ENCODE measurements at places on chromosomes 11 and 22.
A peak's percentile ranks its signal among the peaks of the same experiment; 100 is the strongest.

DNA sequence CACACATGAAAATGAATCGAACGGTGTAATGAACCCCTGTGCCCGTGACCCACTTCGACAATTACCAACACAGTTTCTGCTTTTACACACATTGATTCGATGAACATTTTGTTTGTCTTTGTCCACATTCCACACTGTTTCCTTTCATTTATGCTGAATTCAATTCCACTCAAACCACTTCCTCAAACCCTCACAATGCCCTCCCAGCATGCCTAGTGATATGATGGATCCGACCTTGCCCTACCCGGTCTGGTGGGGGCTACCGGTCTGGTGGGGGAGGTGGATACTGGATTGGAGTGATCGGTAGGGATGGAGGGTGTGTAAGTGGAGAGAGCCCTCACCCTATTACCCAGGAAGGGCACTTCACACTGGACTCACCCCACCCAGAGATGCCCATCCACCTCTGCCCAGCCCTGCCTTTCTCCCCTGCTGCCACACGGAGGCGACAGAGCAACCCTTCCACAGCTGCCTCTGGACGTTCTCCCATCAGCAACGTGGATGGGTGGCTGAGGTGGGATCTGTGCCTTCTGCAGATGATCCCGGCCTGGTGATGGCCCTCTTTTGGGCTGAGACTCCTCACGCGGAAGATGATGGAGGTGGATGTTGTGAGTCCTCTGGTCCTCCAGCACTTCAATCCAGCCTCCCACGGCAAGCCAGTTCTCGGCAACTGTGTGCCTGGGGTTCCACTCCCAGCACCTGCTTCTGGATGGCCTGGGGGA is 33.0 kb upstream of the P2RY2 start:
- DNase-seq: peak; percentile 57

- DNase-seq: no peak
These were observed 8.6 kb upstream of the GTSE1 start for GRCh38 chr22:46287873-46288751.

- DNase-seq: no peak
These were observed 1278.4 kb upstream of the TENM4 start for GRCh38 chr11:80719292-80719646.

DNA sequence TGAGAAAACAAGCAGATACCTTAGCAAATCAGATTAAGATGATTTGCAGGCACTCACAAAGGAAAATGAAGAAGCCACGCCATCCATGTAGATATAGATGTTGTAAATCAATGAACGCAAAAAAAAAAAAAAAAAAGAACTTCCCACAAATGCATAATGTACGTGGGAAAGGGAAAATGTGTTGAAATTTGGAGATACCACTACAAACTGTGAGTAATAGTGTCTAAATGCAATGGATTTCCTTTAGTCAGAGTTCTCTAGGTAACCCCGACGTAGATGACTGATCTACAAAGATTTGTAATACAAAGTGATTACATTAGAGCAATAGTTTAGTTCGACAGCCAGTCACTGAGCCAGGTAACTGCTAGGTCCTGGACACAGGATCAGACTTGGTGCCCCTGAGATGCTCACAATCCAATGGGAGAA is 783 bp upstream of the ANKRD54 start:
- peak; percentile 6 for DNase-seq

DNA sequence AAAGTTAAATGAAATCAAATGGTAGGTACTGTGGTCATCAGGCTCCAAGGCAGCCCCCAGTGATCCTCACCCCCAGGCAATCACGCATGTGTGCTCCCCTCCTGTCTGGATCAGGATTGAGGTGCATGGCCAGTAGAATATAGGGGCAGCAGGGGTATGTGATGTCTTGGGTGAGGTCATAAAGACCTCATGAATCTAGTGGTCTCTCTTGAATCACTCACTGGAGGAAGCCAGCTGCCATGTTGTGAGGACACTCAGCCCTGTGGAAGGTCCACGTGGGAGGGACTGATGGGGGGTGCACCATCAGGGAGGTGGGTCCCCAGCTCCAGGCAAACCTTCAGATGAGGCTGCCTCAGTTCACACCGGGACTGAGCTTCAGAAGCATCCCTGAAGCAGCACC is 6.8 kb upstream of the IL17REL start:
- DNase-seq: no peak

DNA sequence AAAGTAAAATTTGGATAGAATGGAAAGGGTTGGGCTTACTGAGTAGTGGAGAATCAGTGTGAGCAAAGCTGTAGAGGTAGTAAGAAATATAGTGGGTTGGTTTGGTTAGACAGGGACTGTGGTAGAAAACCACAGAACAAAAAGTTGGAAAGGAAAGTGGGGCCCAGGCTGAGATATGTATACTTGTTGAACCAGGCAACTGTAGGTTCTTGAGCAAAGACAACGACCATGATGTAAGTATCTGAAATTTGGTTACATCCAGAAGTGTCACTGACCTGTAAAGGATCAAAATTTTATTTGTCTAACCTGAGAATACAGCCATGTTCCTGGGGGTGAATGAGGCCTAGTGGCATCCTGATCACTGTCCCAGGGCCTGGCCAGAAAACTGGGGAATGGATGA is 114.1 kb downstream of the STIM1 start:
- no peak for DNase-seq

DNA sequence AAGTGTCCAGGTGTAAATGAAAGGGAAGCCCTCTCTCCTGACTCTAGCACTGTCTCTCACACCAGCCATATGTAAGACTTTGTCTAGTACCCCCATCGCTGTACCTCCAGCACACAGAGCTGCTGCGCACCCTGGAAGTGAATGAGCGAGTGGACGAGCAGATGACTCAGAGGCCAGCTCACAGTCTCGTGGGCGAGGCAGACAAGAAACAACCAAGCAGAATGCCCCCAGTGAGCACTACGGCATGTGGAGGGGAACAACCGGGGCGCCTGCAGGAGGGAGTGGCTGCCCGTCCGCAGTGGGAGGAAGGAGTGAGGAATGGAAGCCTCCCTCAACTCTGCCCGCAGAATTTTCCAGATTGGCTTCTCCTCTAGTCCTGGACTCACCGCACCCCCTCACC is 46.4 kb downstream of the MCM5 start:
- peak; percentile 77 for DNase-seq

DNA sequence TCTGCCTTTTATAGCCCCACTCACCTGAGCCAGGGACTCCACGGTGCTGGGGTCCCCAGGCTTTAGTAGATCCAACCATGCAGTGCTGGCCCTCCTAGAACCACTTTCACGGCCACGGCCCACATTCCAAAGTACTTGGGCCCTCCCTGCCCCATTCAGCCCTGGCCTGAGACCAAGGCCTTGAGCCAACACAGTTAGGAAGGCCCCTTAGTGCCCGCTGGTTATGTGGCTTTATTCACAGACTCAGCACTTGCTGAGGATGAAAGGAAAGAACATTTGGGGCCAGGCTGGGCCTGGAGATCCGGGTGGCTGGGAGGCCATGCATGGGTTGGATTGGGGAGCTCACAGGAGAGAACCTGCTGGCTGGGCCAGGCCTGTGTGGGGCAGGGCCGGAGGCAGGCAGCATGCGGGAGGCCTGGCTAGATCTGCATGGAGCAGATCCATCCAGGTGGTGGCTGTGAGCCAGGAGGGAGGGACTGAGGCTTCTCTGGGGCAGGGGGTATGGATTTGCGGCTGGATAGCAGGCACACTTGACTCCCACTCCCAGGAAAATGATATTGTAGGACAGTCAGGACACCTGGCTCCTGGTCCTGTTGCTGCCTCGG is 12.6 kb downstream of the CHRM1 start:
- DNase-seq: no peak

DNA sequence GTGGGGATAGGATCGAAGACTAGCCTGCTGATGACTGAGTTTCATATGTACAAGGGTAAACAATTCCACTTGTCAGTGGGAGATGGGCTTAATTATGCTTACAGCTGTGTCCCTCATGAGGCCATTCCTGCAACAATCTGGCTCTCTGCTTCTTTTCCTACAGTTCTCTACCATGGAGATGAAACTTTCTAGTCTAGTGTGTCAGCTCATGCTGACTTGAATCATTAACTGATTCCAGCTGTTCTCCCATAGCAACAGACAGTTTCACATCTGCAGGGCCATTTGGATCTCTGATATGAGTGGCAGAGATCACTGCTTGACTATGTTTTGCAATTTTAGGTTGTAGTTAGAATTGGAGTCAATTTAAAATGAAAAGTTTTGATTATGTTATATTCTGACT is 1251.7 kb upstream of the RAG2 start:
- DNase-seq: no peak

DNA sequence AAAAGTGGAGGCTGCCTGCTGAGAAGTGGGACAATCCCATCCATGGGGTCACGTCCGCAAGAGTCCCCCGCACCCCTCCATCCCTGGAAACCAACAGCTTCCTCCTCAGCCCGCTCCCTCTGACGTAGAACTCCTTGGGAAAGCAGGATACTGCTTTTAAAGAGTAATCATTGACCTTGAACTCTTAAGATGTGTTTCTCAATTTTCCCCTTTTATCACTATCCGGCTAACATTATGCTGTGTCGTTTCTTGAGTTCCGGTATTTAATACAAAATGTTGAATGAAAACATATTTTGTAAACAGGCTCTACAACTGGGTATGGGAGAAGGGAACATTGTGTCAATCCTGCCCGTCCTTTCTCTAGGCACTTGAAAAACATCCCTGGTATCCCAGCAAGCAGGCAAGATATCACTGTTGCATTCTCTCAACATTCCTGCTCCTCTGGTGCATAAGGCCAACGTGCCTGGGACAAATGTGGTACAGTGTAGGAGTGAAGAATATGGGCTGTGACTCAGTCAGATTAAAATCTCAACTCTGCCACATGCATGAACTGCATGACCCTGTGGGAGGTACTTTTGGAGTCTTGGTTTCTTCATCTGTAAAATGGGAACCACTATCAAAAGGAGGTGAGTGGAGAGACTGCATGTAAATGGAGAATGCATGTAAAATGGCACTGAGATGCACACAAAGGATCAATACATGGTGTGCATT is 52.8 kb downstream of the WT1 start:
- peak; percentile 80 for DNase-seq

DNA sequence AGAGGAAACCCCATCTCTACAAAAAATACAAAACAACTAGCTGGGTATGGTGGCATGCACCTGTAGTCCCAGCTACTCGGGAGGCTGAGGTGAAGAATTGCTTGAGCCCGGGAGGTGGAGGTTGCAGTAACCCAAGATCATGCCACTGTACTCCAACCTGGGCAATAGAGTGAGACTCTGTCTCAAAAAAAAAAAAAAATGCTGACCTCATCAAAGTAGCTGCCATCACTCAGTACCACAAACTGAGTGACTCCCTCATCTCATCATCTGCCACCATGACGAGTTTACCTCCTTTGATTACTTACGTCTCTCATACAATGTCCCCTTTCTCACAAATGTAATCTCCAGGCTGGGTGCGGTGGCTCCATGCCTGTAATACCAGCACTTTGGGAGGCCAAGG is 117.2 kb upstream of the CLPB start:
- no peak for DNase-seq

GRCh38 chr11:17012179-17012578 is 2.0 kb downstream of the PLEKHA7 start:
- no peak for DNase-seq

- DNase-seq: no peak
These were observed 8.0 kb downstream of the USP35 start for GRCh38 chr11:78196661-78197091.

GRCh38 chr11:105732611-105733010 is 122.7 kb downstream of the GRIA4 start:
- DNase-seq: no peak

GRCh38 chr11:65891219-65892136 is 1.0 kb downstream of the CCDC85B start:
- DNase-seq: peak; percentile 45

DNA sequence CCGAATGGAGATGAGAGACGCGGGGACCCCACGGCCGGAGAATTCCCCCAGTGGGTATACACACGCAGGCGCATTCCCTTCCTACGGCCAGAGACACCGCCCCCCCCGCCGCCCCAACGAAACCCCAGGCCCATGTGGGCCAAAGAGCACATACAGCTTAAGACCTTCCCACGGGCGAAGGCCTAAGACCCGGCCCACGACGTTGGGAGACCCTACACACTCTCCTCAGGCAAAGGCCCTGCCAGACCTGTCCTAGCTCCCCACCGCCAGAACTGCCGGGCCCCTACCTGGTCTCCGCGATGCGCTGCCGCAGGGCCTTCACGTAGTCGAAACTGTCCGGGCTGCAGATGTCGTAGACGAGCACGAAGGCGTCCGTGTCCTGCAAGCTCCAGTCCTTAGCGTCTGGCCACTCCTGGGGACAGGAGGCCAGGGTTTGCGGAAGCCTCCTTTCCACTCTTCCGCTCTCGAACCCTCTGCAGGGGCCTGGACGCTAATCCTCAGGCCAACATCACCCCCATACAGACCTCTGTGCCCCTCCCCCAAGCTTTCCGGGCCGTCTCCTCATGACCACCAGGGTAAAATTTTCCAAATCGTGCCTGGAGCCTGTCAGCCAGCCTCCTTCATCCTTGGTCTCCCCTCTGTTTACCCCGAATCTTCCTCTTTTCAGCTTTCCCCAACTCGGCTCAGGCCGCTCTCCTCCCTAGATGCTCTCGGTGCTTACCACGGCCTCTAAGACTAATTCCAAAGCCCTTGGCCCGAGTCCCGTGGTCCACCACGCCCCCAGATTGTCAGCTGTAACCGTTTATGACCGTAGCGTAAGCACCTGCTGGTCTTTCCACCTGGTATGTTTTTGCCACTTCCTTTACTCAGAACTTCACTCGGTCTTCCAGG is 1.7 kb downstream of the RASL10A start:
- no peak for DNase-seq

- no peak for DNase-seq
These were observed 716.7 kb downstream of the NTM start for GRCh38 chr11:132087148-132087547.

DNA sequence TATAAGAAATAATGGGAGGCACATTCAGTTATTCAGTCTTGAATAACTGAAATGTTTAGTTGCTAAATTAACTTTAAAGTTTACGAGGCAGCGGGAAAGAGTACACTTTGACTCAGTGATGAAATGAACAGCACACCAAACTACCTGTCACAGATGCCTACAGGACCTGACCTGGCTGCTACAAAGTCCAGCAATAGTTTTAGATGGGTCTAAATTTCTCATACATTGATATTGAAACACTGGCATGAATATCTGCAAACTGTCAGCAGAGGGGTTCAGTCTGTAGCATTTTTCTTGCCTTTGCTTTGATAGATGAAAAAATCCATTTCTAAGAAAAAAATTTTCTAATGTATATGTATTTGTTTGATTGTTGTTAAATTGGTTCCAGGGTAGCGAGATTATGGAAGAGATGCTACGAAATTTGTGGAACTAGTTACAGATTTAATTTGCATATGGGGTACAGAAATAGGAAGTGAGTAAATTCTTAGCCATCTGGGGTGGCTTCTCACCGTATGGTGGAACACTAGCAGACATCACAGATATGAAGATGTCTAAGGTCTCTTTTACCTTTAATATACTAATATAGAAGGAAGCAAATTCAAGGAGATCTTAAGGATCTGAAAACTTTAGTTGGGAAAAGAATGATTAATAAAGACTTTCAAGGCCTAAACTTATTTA is 20.8 kb upstream of the GAB2 start:
- no peak for DNase-seq

- no peak for DNase-seq
These were observed 2.9 kb upstream of the FBLN1 start for GRCh38 chr22:45499746-45500145.

GRCh38 chr22:37121887-37122591 is 12.5 kb upstream of the TMPRSS6 start:
- DNase-seq: peak; percentile 82

- no peak for DNase-seq
These were observed 10.2 kb upstream of the CBX6 start for GRCh38 chr22:38881997-38882879.

GRCh38 chr11:26043665-26044064 is 288.3 kb upstream of the ANO3 start:
- no peak for DNase-seq
